ENCODE measurements at places on chromosomes 5 and 9. TPM values are rescaled to one million over a fixed set of nuclear protein-coding genes. Genes with fewer than 3 reads are reported as not detected.

The CER1 gene
- total RNA-seq: not detected

The SLC36A2 gene
- total RNA-seq: 37.4 TPM

The PDE6A gene
- total RNA-seq: 0.04 TPM

The LCN10 gene
- not detected for total RNA-seq

The GLDC gene
- total RNA-seq: 0.49 TPM

The GLIPR2 gene
- 6.5 TPM for total RNA-seq

The FOXD4L3 gene
- not detected for total RNA-seq

The RAD50 gene
- 29.7 TPM for total RNA-seq

The UGT3A2 gene
- not detected for total RNA-seq

The PLPPR1 gene
- not detected for total RNA-seq

The CCDC171 gene
- 0.44 TPM for total RNA-seq

The CDHR2 gene
- total RNA-seq: not detected

The UNC13B gene
- total RNA-seq: 11.9 TPM

The PCDHGB5 gene
- total RNA-seq: 4.3 TPM

The CRAT gene
- total RNA-seq: 229 TPM

The TMEM232 gene
- 0.38 TPM for total RNA-seq

The C9orf153 gene
- total RNA-seq: not detected

The DMRTA1 gene
- total RNA-seq: 0.38 TPM

The TLX3 gene
- total RNA-seq: not detected

The ANKRD31 gene
- not detected for total RNA-seq

The FOXD4 gene
- 0.13 TPM for total RNA-seq

The RFESD gene
- total RNA-seq: 3.9 TPM

The YTHDC2 gene
- total RNA-seq: 16.0 TPM

The MTAP gene
- 14.8 TPM for total RNA-seq
